ENCODE measurements at places on chromosomes 13 and 19.
A peak's percentile ranks its signal among the peaks of the same experiment; 100 is the strongest.

GRCh38 chr19:16456652-16457194 is 15.0 kb downstream of the EPS15L1 start:
- no peak for DNase-seq

DNA sequence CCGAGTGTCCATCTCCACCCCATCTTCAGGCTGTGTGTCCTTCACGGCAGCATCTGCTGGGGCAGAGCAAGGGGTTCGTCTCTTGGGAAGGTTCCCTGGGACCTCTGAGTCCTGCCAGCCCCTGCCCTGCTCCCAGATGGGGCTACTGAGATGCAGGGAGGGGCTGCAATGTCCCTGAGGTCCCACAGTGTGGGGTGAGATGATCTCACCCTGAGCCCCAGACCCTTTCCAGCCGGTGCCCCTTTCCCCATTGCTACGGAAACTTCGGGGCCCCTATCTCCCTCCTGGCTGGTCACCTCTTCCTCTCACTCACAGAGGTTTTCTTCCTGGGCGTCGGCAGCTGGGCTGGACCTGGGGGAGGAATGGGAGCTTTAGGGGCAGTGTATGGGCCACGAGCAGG is 5.0 kb downstream of the LILRB2 start:
- DNase-seq = no peak

- no peak for DNase-seq
Measured at GRCh38 chr19:14370169-14370939, 10.9 kb upstream of the ADGRE5 start.

DNA sequence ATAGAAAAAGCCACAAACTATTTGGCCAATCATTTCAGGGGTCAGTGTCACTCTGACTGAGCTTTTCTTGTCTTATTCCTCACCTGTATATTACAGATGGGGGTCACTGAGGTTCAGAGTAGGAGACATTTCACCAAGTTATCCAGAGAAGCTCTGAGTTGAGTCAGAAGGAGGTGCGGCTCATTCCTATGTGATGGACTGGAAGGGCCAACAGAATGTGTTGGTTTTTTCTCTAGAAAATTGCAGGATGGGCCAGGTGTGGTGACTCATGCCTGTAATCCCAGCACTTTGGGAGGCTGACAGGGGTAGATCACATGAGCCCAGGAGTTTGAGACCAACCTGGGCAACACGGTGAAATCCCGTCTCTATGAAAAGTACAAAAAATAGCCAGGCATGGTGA is 24.5 kb upstream of the ZNF83 start:
- DNase-seq = no peak

- DNase-seq = no peak
Measured at GRCh38 chr13:79673310-79673992, 192.5 kb downstream of the NDFIP2 start.

DNA sequence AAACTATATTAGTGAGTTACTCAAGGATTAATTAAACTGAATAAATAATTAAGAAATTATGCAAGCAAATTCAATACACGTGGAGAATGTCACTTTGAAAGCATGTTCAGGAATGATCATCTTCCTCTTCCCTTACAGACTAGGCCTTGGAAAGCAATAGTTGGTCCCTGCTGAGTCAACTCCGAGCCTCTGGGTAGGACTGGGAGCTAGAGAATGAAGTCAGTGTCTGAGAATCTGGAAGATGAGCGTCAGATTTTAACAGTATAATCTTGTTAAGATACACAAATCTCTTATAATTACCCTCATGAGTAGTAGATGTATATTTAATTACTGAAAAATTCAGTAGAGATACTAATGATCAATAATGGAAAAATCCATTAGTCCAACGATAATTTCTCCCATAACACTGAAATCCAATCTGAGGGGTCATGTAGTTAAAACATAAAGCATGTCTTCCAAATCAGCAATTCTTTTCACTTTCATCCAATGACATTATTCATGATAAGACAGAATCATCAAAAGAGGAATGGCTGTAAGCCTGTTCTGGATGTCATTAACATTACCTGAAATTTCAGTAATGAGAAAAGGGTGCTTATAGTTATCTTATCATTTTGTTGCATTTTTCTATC is 423.0 kb downstream of the DCT start:
- DNase-seq = no peak

DNA sequence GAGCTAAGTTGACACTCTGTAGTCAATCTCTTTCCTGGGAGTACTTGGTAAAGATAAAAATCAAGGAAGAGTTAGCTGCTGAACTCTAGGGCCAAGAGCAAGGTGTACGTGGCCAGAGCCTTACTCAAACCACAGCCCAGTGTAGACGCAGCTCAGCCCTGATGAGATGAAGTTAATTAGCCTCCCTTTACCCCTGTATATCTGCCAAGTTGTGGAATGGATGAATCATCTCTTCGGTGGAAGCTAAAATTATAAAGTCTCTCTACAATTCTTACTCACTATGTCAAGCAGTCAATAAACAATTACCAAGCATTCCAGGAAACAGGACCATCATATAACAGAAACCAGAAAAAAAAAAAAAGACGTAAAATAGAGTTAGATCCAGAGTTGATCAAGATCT is 146.9 kb upstream of the UFM1 start:
- no peak for DNase-seq

- no peak for DNase-seq
Measured at GRCh38 chr19:34178274-34178610, 5.9 kb downstream of the LSM14A start.

DNA sequence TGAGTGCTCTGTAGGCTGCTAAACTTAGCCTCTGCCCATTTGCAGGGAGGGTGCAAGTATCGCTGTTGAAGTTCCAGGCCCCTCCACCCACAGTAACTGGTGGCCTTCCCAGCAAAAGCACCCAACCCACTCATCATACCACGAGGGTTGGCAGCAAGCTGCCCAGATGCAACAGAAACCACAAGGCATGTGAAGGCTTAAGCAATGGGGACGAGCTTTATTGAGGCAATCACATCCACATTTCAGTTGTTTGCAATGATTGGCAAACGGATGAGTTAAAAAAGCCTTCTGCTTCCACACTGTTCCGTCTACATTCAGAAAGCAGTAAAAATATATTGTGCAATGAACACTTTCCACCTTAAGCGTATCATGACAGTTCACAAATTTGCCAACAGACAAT is 10.3 kb downstream of the GJB6 start:
- DNase-seq = no peak

DNA sequence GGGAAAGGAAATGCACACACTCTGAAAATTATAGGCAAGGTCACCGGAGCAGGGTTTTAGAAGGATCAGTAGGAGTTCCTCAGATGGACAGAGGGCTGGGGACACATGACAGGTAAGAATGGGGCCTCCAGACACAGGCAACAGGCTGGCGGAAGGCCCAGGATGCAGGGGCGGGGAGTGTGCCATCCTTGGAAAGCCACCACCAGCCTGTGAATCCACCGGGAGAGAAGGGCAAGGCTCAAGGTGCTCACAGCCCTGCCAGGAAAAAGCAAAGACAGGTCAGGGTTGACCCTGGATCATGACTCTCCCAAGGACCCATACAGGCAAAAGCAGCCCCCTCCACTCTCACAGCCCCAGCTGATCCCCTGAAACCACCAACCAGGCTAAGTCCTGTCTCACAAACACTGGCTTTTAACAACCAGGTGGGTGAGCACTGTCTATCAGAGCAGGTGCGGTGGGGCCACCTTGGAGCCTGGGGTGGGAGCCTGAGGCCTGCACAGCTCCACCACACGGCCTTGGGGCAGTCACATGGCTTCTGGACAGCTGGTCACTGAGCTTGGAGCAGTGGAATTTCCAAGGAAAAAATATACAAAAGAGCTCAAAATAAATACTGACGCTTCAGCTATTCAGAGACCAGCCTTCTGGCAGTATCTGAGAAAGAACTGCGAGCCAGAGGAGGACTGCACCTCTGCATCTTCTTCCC is 35.2 kb upstream of the ISYNA1 start:
- DNase-seq = no peak

GRCh38 chr13:28488376-28489005 is 6.4 kb downstream of the FLT1 start:
- no peak for DNase-seq

DNA sequence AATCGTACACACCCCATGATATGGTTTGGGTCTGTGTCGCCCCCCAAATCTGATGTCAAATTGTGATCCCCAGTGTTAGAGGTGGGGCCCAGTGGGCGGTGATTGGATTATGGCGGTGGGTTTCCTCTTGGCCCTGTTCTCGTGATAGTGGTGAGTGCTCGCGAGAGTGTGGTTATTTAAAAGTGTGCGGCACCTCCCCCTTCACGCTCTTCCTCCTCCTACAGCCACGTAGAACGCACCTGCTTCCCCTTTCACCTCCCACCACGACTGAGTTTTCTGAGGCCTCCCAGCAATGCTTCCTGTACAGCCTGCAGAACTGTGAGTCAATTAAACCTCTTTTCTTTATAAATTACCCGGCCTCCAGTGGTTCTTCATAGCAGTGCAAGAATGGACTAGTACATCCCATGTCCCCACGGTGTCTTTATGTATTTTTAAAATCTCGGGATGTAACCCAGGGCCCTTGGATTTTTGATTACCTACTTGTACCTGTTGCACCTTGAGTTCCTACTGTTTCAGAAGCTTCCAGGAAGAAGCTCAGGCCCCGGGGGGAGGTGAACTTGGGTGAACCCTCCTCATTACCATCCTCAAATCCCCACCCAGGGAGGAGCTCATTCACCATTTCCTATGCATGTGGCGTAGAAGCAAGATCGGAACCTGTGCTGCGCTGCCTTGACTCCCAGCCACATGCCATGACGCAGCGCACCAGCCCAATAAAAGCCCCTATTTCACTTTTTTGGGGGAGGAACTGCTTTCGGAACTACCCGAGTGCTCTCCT is 52.4 kb downstream of the TEX29 start:
- DNase-seq = no peak

- DNase-seq = peak; percentile 81
Measured at GRCh38 chr19:290372-291005, 714 bp downstream of the PLPP2 start.

DNA sequence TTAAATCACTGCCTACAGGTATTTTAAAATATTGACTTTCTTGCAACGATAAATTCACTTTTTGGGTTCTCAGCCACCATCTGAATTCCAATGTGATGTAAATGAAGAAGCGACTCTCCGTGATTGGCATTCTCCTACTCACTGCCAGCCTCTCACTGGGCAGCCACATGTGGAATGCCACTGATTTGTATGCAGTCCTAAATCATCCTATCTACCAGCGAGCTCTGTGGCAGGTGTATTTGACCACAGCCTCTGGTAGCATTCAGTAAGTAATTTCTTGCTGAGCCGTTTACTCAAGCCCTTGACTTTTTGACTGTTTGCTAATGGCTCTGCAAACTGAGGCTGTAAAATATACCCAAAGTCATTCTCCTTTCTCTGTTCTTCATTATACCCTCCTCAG is 559.0 kb upstream of the SLC10A2 start:
- no peak for DNase-seq

- no peak for DNase-seq
Measured at GRCh38 chr19:18504886-18505610, 16.8 kb downstream of the ELL start.

DNA sequence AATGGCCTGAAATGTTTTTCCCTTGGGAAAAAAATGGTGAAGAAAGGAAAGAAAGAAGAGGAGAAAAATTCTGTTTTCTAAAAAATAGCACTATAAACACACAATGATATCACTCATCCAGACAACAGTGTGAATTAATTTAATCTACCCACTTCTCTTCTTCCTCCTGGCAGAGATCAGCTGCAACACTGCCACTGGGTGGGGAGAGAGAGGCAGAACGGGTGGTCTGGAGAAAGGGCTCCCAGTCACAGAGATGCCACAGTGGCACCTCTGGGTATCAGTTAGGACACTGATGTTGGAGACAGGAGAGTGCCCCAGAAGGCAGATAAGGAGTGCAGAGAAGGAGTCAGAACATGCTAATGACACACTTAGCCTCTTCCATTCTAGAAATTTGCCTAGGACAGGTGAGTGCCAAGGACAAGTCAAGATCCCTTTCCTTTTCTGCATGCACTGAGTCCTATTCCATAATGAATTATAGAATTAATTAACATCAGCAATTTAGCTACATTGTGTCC is 168.6 kb downstream of the SUCLA2 start:
- no peak for DNase-seq

DNA sequence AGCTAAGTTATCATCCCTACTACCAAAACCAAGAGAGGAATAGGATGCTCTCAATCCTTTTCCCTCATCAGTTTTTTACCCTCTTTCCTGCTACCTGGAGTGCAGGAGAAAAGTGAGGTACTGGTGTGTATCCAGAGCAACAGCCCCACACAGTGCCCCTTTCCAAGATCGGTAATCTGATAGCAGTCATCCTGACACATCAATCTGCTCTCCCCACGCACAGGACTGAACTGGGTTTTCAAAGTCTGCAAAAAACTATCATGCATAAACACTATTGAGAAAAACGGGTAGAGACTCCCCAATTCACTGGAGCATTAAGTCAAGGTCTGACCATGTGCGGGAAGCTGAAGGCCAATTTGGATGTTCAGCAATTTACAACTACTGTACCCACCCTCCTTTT is 284.8 kb downstream of the RBM26 start:
- no peak for DNase-seq

DNA sequence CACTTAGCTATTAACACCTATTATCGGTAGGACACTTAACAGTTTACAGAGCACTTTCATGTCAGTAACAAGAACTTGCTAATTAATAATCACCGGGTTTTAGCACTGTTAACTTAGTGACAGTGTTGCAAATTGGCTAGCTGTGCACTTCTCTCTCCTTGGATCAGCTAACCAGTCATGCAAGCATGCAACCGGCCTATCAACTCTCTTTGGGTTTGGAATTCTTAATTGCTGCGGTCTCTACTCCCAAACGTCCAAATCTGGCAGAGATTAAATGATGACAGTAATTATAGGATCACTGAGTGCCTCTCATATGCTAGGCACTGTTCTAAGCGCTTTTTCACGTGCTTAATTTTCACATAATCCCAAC is 1.2 kb downstream of the EPS15L1 start:
- no peak for DNase-seq

GRCh38 chr13:111401755-111402154 is 81.3 kb downstream of the TEX29 start:
- DNase-seq = no peak

DNA sequence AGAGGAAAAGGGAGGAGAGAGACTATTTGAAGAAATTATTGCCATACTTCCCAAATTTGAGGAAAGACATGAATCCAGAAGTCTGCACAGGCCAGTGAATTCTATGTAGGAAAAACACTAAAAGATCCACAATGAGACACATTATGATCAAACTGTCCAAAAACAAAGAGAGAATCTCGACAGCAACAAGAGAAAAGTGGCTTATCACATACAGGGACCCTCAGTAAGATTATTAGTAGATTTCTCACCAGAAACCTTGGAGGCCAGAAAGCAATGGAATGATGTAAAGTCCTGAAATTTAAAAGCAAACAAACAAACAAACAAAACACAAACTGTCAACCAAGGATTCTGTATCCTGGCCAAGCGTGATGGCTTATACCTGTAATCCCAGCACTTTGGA is 55.7 kb upstream of the IL17D start:
- DNase-seq = no peak

GRCh38 chr13:73335210-73335609 is 276.4 kb downstream of the KLF5 start:
- DNase-seq = no peak

GRCh38 chr19:6533000-6533328 is 2.1 kb downstream of the TNFSF9 start:
- no peak for DNase-seq

- DNase-seq = no peak
Measured at GRCh38 chr19:28927456-28927855, 285.5 kb downstream of the UQCRFS1 start.

- DNase-seq = no peak
Measured at GRCh38 chr13:43240278-43240677, 216.9 kb downstream of the DNAJC15 start.

- no peak for DNase-seq
Measured at GRCh38 chr13:75180805-75181455, 301.0 kb downstream of the TBC1D4 start.

GRCh38 chr13:23859904-23860303 is 29.3 kb downstream of the MIPEP start:
- no peak for DNase-seq
